T-helper 9 cell (primary cell): ENCODE measurements at places on chromosomes 3 and 15.

- DNase-seq, result no peak
Observed at GRCh38 chr15:77628010-77628409, 4.7 kb downstream of the LINGO1 start.

DNA sequence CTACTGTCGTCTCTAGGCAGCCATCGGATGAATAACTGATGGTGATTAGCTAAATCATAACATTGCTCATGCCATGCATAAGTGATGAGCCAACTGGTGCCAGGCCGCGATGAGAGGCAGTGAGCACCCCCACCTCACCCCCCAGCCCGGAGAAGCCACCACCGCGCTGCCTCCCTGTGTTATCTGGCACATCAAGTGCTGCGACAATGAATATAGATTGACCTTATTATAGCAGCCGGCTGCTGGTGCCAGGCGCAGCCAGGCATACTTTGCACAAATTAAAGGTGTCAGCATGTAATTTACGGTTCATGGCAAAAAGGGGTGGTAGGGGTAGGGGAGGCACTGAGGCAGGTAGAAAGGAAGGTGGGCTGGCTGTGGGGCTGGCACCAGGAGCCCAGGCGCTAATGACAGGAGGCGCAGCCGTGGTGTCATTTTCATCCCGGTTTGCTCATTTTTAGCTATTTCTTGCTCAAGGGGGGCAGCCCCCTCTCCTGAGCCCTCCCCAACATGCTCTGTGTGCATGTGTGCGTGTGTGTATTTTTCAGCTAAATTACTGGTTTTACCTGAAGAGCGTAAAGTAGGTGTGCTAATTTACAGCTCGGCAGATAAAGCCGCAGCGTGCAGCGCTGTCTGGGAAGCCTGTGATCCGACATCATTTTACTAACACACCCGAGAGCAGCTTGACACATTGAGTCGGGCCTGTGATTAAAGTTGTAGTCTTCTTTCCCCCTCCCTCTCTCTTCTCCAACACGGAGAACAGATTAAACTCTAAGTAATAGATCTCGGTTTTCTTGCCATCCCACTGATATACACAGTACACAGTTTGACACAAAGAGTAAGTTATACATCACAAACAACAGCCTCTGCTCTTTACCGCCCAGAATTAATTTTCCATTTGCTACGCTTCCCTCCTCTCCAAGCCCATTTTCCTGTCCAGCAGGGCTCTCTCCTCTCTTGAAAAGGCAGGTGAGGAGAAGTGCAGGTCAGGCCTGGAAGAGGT lies 212.3 kb downstream of the RPLP1 start:
- no peak for DNase-seq

DNA sequence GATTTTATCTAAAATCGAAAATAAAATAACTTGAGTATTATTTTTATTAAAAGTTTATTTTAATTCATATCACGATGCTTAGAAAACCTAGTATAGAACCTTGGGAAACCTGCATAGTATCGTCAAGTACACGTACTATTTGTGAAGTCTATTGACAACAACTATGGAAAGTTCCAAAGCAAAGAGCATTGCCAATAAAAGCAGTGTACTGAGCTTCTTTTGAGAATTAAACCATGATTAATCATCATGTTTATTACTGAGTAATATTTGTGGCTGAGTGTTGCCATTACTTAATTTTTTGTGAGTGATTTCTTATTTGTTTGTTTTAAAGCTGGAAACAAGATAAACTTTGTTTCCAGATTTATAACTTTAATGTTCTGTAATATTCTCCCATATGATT lies 674.1 kb downstream of the CADM2 start:
- no peak for DNase-seq

GRCh38 chr3:137264071-137264820 lies 306.5 kb downstream of the IL20RB start:
- DNase-seq, result no peak

GRCh38 chr3:8775181-8775580 lies 5.8 kb upstream of the OXTR start:
- DNase-seq, result no peak

DNA sequence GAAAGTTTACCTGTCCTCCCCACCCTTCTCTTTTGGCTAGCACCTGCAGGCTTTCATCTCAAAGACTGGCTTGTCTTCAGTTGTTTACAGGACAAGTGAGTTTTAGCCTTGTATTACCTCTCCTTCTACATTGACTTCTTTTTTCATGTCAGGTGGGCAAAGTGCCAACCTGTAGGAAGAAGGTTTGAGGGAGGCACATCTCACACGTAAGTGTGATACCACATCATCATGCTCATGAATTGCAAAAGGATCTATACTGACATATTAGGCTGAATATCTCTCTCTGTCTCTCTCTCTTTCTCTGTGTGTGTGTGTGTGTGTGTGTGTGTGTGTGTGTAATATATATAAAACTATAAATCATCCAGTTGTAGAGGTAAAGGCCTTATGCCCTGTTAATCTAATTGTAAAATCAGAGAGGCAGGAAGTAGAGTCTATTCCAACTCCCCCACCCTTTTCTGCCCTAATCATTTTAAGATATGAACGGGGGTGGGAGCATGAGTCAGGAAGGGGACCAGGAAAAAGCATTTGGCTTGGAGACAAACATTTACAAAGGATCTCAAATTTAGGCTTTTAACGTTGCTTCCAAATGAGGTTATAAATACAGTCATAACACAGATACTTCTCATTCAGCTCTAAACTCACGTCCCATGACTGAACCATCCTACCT lies 107.0 kb upstream of the PFN2 start:
- DNase-seq, result no peak

GRCh38 chr3:117278424-117279190 lies 569.0 kb downstream of the TUSC7 start:
- DNase-seq, result no peak

DNA sequence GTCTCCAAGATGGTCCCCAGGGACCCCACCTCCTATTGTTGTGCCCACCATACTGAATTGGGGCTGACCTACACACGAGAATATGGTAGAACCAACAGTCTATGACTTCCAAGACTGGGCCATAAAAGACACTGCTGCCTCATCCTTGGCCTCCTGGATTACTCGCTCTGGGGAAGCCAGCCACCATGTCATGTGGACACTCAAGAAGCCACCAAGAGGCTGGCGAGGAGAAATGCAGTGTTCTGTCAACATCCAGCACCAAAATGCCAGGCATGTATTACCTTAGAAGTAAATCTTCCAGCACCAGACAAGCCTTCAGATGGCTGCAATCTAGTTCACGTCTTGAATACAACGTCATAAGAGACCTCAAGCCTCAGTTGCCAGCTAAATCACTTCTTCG lies 17.1 kb upstream of the TPM1 start:
- DNase-seq, result no peak

GRCh38 chr3:136632625-136633081 lies 119.5 kb downstream of the STAG1 start:
- no peak for DNase-seq

DNA sequence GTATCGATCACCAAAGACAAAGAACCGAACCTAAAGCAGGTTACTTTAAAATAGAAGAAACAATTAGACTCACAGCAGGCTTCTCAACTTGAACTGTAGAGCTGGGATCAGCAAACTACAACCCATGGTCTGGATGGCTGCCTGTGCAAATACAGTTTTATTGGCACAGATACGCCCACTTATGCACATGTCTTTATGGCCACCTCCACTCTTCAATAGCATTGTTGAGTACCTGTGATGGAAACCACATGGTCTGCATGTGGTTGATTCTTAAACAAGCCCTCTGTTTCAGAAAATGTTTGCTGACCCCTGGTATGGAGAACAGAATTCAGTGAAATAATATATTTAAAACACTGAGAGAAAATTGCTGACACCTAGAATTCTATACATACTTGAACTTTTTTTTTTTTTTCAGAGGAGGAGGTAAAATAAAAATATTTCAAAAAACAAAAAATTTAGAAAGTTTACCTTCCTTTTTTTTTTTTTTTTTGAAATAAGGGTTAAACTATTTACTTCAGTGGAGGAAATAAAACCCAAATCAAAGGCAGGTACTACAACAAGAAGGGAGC lies 263.8 kb upstream of the ATP10A start:
- no peak for DNase-seq

DNA sequence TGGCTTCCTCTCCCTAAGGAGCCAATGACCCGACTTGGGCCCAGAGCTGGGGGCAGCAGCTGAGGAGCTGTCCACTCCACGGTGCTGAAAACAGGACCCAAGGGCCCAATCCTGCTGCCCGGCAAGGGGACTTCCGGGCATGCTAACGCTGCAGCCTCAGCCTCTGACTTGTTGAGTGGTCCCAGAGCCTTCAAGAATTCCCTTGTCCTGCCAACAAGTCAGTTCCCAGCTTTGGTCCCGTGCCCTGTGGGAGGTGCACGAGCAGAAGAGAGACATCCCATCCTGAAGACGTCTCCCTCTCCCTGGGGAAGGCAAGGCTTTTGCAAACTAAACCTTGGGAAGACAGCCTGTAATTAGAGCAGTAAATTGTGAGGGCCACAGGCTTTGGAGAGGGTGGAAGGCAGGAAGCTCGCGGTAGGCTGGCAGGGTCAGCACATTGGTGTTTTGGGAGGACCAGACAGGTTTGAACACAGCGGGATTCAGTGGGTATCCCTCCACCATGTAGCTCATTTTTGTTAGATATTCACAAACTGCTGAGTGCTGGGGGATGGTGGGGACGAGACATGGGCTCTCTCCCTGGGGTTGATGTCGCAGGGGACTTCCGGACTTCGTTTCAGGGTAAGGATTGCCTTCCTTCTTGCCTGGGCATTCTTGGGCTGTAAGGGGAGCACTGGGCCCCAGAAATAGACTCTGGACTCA lies 29.8 kb upstream of the PRR23E start:
- no peak for DNase-seq

DNA sequence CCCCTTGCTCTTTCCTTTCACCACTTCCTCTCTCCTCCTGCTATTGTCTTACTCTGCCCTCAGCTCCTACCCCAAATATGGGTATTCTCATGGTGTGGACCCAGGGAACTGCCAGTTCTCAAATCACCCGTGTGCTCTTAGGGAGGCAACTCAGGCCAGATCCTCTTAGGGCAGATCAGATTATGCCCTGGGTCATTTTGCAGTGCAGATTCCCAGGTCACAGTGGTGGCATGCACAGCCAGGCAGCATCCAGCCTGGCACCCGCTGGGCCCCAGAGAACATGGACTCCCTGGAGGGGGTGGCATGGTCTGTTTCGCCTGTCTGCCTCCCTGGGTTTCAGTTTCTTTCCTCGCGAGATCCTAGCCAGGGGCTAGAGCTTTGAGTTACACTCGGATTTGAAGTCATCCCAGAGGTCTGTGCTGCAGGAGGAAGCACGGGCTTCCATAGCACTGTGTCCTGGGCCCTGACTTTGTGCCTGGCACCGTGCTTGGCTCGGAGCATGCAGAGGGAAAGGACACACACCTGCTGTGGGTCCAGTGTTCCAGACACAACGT lies 96.1 kb downstream of the TOP2B start:
- no peak for DNase-seq

- peak; percentile 7 for DNase-seq
Observed at GRCh38 chr3:14548321-14548729, 8.2 kb upstream of the GRIP2 start.

GRCh38 chr3:78497021-78497420 lies 1270.8 kb downstream of the ROBO1 start:
- no peak for DNase-seq

DNA sequence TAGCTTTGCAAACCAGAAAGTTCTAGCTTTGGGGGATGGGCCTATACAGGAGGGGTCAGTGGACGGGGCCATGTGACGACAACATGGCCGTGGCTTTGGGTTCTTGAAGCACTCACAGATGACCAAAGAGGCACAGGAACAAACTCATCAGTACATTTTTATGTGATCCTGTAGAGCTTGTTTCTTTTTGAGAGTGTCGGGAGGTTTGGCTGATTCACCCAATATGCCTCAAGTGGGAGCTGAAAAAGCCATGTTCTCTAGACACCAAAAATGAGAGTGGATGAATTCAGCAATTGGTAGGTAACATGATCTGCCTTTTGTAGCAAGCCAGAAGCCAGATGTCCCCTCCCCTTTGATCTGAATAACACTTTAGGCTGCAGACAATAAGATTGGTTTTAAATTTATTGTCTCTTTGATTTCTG lies 30.1 kb downstream of the GREM1 start:
- DNase-seq, result no peak

- DNase-seq, result no peak
Observed at GRCh38 chr15:52419494-52419893, 109.2 kb downstream of the MYO5A start.

GRCh38 chr15:68217341-68217740 lies 12.2 kb downstream of the CLN6 start:
- DNase-seq, result no peak

GRCh38 chr3:31254483-31254882 lies 278.2 kb upstream of the STT3B start:
- DNase-seq, result no peak

GRCh38 chr15:66053991-66054390 lies 184.7 kb downstream of the RAB11A start:
- no peak for DNase-seq

DNA sequence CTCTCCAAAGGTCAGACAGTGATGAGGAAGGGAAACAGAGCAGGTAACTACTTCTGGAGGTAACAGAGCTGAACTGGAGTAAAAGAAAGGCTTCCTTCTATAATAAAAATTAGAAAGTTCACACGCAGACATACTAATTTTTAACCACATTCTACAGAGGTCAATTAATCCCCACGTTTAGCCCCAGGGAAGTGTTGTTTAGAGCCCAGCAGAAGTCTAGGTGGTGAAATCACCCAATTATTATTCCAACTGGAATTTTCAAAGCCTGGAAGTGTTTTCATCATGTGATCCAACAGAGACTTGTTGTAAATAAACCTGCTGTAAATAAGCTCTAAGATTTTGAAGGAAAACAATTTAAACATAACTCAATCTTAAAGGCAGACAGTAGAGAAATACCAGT lies 6.8 kb downstream of the ALDH1A2 start:
- DNase-seq, result no peak

GRCh38 chr3:133377396-133377795 lies 22.5 kb upstream of the BFSP2 start:
- no peak for DNase-seq

GRCh38 chr3:5503136-5503535 lies 315.6 kb downstream of the EDEM1 start:
- DNase-seq, result no peak

DNA sequence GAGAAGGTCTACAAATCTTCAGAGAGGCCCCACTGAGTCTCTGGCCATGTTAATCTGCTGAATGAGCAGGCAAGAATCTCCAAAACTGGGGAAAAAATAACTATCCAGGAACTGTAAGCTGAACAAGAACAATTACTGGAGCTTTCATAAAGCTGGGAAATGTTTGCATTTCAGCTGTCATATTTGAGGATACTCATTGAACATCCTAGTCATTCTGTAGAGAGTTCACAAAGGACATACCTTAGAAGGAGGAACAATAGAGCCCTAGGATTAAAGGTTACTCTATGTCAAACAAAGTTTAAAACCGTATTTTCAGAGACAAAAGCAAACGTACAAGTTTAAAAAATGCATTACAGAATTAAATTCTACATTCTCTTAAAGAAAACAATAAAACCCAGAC lies 257.5 kb downstream of the SCAPER start:
- no peak for DNase-seq
